ENCODE measurements at places on chromosomes 11 and 22.

- no peak for DNase-seq
Measured at GRCh38 chr11:123729602-123730001, 11.9 kb downstream of the ZNF202 start.

GRCh38 chr11:94199136-94200130 is 70.8 kb downstream of the PANX1 start:
- DNase-seq, result no peak

GRCh38 chr11:75836417-75836816 is 21.4 kb downstream of the UVRAG start:
- DNase-seq, result no peak

DNA sequence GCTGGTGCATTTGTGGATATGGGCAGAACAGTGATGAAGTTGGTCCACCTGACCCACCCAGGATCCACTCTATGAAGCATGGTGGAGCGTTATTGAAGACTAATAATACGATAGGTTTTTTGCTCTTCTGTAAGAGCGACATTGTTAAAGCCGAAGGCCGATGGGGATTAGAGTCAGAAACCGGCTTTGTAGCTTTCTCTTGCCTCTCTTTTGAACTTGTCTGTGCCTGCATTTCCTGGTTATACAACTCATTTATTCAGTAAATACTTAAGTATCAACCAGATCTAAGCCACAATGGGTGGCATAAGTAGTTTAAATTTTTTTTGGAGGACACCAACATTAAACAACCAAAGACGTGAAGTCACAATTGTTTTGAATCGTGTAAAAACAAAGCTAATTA is 93.4 kb downstream of the ARHGAP42 start:
- DNase-seq, result no peak

GRCh38 chr11:109695696-109696095 is 273.7 kb downstream of the C11orf87 start:
- DNase-seq, result no peak

DNA sequence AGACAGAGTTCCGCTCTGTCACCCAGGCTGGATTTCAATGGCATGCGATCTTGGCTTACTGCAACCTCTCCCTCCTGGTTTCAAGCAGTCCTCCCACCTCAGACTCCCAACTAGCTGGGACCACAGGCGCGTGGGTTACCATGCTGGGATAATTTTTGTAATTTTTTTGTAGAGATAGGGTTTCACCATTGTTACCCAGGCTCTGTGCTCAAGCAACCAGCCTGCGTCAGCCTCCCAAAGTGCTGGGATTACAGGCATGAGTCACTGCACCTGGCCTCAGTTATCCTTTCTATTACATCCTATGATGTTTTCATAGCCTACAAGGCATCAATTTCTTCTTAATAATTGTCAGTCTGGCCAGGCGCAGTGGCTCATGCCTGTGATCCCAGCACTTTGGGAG is 36.5 kb downstream of the LRRC74B start:
- no peak for DNase-seq
